GM23338 (cell line): ENCODE measurements at places on chromosomes 1 and 21. TPM values are rescaled to one million over a fixed set of nuclear protein-coding genes. Genes with fewer than 3 reads are reported as not detected.

Gene SLC2A5
- 0.03 TPM in 1 of 2 replicates, not detected in the other for total RNA-seq

DNA sequence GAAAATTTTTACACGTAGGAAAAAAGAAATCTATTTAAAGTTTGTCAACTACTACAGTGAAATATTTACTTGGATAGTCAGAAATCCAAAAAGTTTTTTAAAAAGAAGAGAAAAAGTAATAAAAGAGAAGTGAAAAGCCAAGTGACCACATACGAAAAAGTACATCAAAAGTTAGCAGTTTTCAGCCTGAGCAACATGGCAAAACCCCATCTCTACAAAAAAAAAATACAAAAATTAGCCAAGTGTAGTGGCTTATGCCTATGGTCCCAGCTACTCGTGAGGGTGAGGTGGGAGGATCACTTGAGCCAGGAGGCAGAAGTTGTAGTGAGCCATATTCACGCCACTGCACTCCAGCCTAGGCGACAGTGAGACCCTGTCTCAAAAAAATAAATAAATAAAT lies 5.2 kb upstream of the MR1 start:
- H3K27me3 ChIP-seq: no peaks in the 10 kb centered on the region
- H3K4me3 ChIP-seq: no peak overlapping the region
- no peak overlapping the region for H3K27ac ChIP-seq
- no peak for DNase-seq

GRCh38 chr21:40056031-40056430 lies 188.8 kb downstream of the PCP4 start:
- H3K4me3 ChIP-seq: no peak overlapping the region
- no peak for DNase-seq
- no peaks in the 10 kb centered on the region for H3K36me3 ChIP-seq
- no peak overlapping the region for H3K27ac ChIP-seq

DNA sequence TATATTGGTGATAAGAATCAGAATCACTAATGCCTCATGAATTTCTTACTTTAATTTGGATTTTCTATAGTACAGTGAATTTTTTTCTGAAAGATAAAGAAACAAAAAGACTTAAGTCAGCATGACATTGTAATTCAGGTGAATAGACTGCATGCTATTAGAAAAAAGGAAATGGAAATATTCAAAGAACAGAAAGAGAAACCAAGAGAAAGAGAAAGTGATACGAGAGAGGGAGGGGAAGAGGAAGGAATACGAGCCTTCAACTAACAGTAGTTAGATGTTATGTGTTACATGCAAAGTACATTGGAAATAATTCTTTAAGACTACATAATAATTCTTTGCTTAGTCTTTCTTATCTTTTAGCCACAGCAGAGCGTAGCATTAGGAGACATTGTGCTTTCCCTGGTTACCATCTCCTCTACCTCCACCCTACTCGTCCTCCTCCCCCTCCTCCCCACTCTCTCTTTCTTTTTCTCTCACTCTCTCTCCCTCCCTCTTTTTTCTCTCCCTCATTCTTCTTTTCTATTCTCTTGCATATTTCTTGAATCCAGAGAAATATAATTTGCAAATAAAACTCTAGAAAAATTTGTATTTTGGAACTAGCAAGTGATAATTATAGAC lies 46.4 kb upstream of the ADGRL4 start:
- no peak overlapping the region for H3K4me3 ChIP-seq
- H3K4me1 ChIP-seq: 0 out of 2 replicates have a peak, but pooled peaks cover 6% of the 10 kb centered on the region
- H3K27ac ChIP-seq: no peak overlapping the region
- no peak for DNase-seq
- H3K27me3 ChIP-seq: no peaks in the 10 kb centered on the region

GRCh38 chr1:182245040-182245439 lies 146.6 kb downstream of the GLUL start:
- DNase-seq: no peak
- no peaks in the 10 kb centered on the region for H3K27me3 ChIP-seq
- no peaks in the 10 kb centered on the region for H3K36me3 ChIP-seq
- H3K4me1 ChIP-seq: no peaks in the 10 kb centered on the region
- H3K27ac ChIP-seq: no peak overlapping the region
- no peak overlapping the region for H3K4me3 ChIP-seq

- H3K27me3 ChIP-seq: 0 out of 2 replicates have a peak, but pooled peaks cover 4% of the 10 kb centered on the region
- H3K27ac ChIP-seq: no peak overlapping the region
- peaks cover 52% of the 10 kb centered on the region for H3K4me1 ChIP-seq
Measured at GRCh38 chr1:67752306-67752705, 67.3 kb downstream of the GADD45A start.

GRCh38 chr1:44377925-44378784 lies 23.1 kb upstream of the ERI3 start:
- H3K4me3 ChIP-seq: no peak overlapping the region
- peak; percentile 95 for DNase-seq
- H3K36me3 ChIP-seq: no peaks in the 10 kb centered on the region
- H3K27me3 ChIP-seq: no peaks in the 10 kb centered on the region

- H3K4me3 ChIP-seq: no peak overlapping the region
- no peak overlapping the region for H3K27ac ChIP-seq
- peaks cover 99% of the 10 kb centered on the region for H3K27me3 ChIP-seq
- no peaks in the 10 kb centered on the region for H3K36me3 ChIP-seq
Measured at GRCh38 chr1:46494910-46495309, 5.3 kb downstream of the DMBX1 start.

DNA sequence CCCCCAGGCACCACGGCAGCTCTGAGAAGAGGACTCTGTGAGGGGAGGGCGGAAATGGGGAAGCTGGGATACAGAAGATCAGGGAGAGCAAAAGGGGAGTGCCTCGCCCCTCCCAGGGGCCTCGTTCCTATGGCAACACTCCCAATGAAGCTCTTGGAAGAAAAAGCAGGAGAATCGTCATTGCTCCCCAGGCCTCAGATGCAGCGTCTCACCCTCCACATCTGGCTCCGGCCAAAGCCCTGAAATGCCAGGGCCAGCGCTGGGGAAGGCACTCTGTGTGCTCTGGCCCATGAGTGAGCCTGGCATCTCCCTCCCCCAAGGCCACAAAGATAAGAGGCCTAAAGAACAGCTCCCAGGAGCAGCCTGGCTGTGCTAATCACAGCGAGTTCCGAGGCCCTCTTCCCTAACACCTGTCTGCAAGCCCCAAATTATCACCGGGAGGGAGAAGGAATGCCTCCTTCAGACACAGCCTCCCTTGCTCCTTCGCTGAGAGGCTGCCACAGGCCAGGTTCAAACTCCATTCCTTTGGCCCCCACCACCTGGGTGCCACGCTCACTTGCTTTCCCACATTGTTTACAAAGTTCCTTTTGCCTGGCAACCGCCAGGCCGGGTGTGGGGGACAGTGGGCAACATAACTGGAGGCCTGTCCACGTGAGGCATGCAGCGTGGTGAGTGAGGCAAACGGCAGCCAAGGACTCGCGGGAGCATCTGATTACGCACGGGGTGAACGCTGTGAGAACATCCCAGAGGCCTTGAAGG lies 27.8 kb downstream of the ECE1 start:
- no peak overlapping the region; the same call in 1 of the 2 replicates for H3K4me3 ChIP-seq
- no peaks in the 10 kb centered on the region for H3K27me3 ChIP-seq
- H3K36me3 ChIP-seq: no peaks in the 10 kb centered on the region
- H3K4me1 ChIP-seq: peaks cover 13% of the 10 kb centered on the region
- peak; percentile 59 for DNase-seq

GRCh38 chr1:202084791-202085681 lies 37.7 kb upstream of the GPR37L1 start:
- no peak overlapping the region for H3K4me3 ChIP-seq
- peak overlapping the region; percentile 94; the same call in 1 of the 2 replicates for H3K27ac ChIP-seq

DNA sequence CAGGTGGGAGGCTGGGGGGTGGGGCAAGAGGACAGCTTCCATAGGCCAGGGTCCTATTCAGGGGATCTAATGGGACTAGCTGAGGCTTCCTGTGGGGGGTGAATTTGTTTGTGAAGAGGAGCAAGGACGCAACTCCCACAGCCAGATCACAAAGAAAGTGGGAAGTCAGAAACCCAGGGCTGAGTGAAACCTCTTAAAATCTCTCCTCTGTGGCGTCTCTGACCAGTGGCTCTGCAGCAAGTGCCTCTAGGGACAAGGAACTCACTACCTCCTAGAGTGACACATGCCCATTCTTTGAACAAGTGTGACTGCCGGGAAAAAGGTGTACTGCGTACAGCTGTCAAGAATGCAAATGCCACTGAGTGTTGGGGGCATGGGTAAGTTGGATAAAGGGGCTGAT lies 187.9 kb downstream of the HIVEP3 start:
- H3K4me1 ChIP-seq: no peaks in the 10 kb centered on the region
- no peak overlapping the region for H3K4me3 ChIP-seq
- no peak overlapping the region for H3K27ac ChIP-seq
- no peaks in the 10 kb centered on the region for H3K27me3 ChIP-seq
- DNase-seq: no peak
- no peaks in the 10 kb centered on the region for H3K36me3 ChIP-seq

- H3K4me1 ChIP-seq: no peaks in the 10 kb centered on the region
- no peaks in the 10 kb centered on the region for H3K36me3 ChIP-seq
- no peaks in the 10 kb centered on the region for H3K27me3 ChIP-seq
- no peak overlapping the region for H3K4me3 ChIP-seq
Measured at GRCh38 chr1:19536519-19536918, 51.2 kb upstream of the CAPZB start.

DNA sequence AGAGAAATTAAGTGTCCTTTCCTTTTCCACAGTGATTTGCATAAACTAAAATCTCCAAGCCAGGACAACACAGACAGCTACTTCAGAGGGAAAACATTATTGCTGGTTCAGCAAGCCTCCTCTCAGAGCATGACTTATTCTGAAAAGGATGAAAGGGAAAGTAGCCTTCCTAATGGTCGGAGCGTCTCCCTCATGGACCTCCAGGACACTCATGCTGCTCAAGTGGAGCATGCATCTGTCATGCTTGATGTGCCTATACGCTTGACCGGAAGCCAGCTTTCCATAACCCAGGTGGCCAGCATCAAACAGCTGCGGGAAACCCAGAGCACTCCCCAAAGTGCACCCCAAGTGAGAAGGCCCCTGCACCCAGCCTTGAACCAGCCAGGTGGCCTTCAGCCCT lies 39.1 kb downstream of the CLEC20A start:
- no peak overlapping the region for H3K27ac ChIP-seq
- no peaks in the 10 kb centered on the region; the same call in 1 of the 2 replicates for H3K36me3 ChIP-seq
- peaks cover 17% of the 10 kb centered on the region; the same call in 1 of the 2 replicates for H3K4me1 ChIP-seq
- no peak overlapping the region for H3K4me3 ChIP-seq
- no peak for DNase-seq
- no peaks in the 10 kb centered on the region for H3K27me3 ChIP-seq

Gene OR2M5
- not detected in 2 replicates for total RNA-seq

- H3K4me3 ChIP-seq: peak overlapping the region; percentile 95
- no peak overlapping the region for H3K27ac ChIP-seq
- peak; percentile 78 for DNase-seq
- no peaks in the 10 kb centered on the region; the same call in 1 of the 2 replicates for H3K36me3 ChIP-seq
- peaks cover 16% of the 10 kb centered on the region for H3K27me3 ChIP-seq
Measured at GRCh38 chr1:193104502-193104906, 710 bp downstream of the GLRX2 start.

DNA sequence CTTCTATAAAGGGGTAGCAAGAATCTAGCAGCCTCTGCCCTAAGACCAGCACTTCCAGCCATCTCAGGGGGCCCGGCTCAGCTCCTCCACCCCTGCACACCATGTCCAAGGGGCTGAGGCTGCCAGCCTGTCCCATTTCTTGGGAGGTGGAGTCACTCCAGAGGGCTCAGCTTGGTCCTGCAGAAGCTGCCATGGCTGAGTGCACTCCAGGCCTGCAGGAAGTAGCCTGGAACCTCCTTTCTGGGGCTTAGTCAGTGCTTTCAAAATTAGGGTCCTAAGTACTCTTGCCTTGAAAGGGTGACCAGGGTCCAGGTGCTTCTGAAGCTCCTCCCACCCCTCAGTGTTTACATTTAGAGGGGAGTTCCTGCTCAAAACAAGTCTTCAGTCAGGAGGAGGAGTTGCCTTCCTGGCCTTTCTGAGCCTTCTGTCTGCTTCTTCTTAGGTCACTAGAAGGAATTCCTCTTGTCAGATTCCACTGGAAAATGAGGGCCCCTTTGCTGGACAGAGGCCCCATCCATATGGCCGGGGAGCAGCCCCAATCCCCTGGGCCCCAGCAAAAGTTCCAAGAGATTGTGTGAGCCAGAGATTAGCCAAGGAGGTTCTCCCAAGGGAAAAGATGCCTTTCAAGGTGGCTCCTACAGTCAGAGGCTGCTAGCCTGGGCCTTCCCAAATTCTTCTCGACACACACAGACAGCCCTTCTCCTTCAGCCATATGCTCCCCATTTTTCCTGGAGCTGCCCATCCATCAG lies 128.1 kb upstream of the VAMP3 start:
- H3K4me3 ChIP-seq: no peak overlapping the region
- H3K4me1 ChIP-seq: no peaks in the 10 kb centered on the region
- H3K27me3 ChIP-seq: no peaks in the 10 kb centered on the region
- no peak overlapping the region for H3K27ac ChIP-seq
- DNase-seq: peak; percentile 43

Gene KRTCAP2
- 101 and 106 TPM in 2 replicates for total RNA-seq

Gene OR2L2
- 0.07 TPM in 1 of 2 replicates, not detected in the other for total RNA-seq

DNA sequence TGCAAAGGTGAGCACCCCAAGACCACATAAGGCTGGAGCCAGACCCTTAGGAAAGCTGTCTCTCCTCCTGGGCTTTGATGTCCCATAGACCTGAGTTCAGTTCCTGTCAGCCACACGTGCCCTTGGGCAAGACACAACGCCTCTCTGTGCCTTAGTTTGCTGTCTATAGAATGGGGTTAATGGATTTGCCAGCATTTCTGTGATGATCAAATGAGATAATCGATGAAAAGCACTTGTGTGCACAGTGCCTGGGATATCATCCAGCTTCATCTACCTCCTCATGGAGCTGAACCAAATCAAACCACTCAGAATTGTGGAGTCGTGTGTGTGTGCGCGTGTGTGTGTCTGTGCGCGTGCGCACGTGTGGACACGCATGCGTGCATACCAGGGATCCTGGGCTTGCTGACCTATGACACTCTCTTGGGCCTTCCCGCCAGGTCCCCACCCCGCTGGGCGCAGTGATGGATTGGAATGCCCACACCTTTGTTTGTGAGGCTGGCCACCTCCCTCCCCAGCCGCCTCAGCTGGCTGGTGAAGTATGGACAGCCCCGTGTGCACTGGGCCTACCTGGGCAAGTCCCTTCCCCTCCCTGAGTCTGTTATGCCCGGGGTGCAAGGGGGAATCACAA lies 5.2 kb downstream of the TTC22 start:
- peaks cover 18% of the 10 kb centered on the region for H3K27me3 ChIP-seq
- DNase-seq: no peak
- no peaks in the 10 kb centered on the region for H3K36me3 ChIP-seq
